Stomach (tissue), 19 donors: ENCODE measurements at places on chromosomes 5 and 9. TPM values are rescaled to one million over a fixed set of nuclear protein-coding genes. Genes with fewer than 3 reads are reported as not detected.

RLN1 gene
- 0.45 TPM for polyA plus RNA-seq

ELOVL7 gene
- polyA plus RNA-seq: 1.6 TPM

CD180 gene
- polyA plus RNA-seq: 0.28 TPM

SUSD3 gene
- 2.9 TPM for polyA plus RNA-seq

SLC36A2 gene
- not detected for polyA plus RNA-seq

COL27A1 gene
- 5.6 TPM for polyA plus RNA-seq

DHX29 gene
- 8.8 TPM for polyA plus RNA-seq

SPINK6 gene
- polyA plus RNA-seq: not detected

MEIKIN gene
- polyA plus RNA-seq: not detected

FAM219A gene
- 4.1 TPM for polyA plus RNA-seq

DNA sequence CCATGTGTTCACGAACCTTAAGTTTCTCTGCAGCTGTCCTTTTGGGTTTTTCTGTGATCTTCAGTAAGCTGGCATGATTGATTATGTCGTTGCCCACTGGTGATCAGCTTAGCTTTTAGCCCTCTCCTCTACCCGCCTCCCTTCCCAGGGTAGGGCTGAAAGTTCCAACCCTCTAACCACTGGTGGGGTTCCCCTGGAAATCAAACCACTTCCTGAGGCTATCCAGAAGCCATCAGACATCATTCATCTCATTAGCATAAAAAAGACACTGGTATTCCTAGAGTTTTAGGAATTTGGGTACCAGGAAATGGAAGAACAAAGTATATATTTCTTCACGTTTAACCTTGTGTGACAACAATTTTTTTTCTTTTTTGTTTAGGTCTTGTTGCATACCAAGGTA is 29.8 kb downstream of the SPIN1 start:
- no peak for DNase-seq

DNA sequence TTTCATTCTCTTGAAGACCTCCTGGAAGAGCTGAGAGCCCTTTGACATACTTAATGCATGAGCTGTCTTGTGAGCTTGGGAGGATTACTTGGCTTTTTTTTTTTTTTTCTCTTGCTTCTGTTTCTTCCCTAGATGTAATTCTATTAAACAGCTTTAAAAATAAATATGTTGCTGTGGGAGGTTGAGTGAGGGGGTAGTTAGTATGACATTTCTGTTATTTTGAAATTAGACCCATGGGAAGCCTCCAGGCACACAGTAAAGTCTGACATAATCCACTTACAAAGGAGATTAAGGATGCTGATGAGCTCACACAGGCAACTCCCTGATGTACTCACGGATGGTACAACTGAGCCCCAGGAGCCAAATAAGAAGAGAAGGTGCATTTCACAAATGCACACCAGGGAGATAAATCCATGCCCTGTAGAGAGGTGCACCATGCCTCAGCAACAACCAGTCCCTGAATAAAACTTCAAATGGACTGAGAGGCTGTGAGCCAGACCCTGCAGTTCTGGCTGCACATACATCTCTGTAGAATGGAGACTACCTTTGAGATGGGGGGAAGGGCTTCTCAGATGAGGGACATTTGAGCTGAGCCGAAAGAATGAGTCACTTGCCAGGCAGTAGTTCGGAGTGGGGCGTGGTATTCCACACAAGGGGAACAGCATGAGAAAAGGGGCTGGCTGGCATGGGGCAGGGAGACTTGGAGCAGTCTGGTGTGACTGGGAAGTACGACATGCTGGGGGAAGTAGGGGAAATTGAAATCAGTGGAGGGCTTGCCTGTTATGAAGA is 68.7 kb downstream of the ACTL7B start:
- DNase-seq: no peak

GRCh38 chr5:55993731-55994494 is 850 bp downstream of the IL6ST start:
- peak; percentile 52 for DNase-seq

DNA sequence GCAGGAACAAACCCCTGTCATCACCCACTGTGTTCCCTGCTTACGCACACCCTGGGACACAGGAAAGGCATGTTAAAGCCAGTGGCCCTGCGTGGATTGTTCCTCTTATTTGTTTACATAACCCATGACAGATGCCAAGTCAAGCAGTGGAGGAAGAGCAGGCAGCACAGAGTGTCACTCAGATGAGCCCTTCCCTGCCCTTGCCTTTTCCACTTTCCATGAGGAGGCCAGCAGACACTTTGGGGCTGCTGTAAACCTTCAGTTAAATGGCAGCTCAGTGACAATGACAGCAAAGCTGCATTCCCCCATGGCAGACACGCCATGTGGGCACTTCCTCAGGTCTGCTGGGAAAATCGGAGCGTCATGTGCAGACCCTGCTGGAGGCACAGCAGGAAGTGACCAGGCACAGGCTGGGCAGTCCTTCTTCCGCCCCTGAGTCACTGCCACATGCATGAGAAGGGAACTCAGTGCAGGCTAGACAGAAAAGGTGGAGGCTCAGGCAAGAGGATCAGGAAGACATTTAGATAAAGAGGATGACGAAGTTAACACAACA is 216.8 kb upstream of the PIK3R1 start:
- DNase-seq: peak; percentile 42

DNA sequence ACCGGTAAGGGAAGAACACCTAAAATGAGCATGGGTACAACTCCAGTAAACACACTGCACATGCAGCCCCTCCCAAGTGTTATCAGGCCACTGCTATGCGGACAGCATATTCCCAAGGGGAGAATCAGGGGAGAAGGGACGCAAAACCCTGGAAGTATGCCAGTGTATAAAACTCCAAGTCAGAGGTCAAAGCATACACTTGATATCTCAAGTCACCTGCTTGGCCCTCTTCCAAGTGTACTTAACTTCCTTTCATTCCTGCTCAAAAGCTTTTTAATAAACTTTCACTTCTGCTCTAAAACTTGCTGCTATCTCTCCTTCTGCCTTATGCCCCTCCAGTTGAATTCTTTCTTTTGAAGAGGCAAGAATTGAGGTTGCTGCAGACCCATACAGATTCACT is 408.1 kb downstream of the HTR1A start:
- DNase-seq: no peak

GRCh38 chr5:14415024-14415697 is 166.4 kb upstream of the OTULINL start:
- no peak for DNase-seq

- DNase-seq: no peak
Measured at GRCh38 chr9:130755377-130756007, 61.9 kb downstream of the EXOSC2 start.

DNA sequence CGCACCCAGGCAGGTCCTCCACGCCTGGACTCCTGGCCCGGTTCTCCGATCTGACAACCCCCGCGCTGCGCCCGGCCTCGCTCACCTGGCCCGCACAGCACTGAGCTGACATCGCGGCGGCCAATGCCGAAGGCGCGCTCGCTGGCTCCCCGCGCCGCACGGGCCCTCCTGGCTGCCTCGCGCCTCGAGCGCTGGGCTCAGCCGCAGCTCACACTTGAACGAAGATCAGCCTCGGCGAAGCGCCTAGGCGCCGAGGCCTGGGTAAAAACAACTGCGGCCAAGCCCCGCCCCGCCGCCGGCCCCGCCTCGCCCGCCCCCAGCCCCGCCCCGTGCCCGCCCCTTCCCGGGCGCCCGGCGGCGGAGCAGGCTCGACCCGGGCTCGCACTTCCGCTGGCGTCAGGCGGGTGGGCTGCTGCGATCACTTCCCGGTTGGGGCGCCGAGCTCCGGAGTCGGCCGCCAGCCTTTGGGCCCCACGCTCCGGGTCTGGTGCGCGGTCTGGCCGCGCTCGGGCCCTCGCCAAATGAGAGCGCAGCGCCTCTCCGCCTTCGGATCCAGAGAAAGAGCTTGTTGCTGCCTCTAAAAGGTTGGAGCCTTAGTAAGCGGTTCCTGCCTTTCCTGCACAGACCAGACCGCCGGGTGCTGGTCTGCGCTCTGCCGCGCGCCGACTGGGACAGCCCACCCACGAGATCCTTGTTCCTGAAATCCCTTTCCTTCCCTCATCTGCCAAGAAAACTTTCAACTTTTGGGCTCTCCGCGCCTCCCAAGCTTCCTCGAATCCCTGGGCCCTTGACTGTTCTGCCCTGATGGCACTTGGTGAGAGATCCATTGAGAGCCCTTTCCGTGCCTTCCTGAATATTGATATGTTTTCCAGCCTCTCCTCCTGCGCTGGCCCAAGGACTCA is at the start of gene SERINC5:
Gene SERINC5, minus strand, starts transcription at position 238 of the 902 bp plus-strand sequence. Its CDS starts 126 bp downstream, at position 112.
- peak; percentile 85 for DNase-seq

- no peak for DNase-seq
Measured at GRCh38 chr5:54520940-54521339, 3.4 kb downstream of the SNX18 start.

DNA sequence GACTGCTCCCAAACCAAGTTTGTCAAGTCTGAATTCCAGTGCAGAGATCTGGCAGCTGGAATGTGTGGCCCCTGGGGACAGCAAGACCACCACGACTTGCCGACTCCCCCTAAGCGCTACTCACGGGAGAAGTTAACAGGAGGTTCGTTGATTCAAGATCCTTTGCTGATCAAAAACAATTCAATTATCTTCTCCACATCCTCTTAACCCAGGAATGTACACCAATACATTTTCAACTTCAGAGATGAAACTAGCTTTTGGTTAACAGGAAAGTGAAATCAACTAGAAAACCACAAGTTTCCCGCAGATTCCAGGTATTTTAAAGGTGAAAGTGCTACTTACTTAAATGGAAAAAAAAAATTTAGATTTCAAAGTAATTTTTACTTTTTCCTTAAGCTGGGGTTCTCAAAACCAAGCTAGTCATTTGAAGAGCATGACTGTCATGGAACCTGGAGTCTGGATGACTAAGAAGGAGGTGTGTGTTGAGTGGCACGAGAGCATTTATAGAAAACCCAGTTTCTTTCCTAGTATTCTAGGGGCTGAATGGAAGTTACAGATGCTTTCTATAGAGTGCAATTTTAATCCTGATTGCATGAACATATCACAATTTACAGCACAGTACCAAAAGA is 257.5 kb upstream of the PANK3 start:
- no peak for DNase-seq

GRCh38 chr9:89835666-89836065 is 230.9 kb downstream of the GADD45G start:
- no peak for DNase-seq

DNA sequence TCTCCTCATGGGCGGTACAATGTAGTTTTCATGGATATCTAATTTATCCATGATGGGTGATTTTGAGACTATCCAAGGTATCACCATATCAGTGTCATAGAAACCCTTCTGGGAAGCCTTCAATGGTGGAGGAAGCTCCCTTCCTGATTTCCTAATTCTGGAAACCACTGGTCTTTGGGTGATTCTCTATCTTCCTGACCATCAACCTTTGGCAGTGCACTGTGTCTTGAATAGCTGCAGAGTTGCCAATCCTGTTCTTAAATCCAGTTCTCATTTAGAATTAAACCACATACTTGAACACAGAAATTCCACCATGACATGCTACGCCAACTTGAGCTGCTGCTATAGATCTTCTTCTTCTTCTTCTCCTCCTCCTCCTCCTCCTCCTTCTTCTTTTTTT is 161.7 kb upstream of the KLF9 start:
- DNase-seq: no peak

DNA sequence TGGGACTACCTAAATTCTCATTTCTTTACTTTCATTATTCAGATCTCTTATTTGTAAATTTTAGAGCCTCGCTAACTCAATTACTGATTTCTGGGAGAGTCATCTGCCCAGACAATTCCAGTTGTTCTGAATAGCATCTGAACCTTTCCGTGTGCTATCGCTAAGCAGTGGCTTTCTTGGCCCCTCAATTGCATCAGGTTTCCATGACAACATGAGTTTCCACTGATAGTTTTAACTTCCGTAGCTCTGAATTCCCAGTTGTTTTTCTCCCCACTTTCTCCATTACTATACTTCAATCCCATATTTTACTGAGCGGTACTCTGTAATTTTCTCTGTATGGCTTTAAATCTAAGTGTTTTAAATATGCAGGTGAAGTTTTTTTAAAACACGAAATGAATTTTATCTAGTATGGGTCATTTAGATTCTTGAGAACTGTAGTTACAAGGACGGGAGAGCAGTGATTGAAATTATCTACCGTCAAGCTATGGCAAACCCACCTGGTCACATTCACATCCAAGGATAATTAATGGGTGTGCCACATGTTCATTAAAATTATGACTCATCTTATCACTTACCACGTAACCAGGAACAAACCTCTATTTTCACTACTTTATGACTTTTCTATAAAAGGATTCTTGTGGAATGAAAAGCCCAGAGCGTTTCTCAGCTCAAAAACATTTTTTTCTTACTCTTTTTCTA is 223.5 kb upstream of the PCSK5 start:
- no peak for DNase-seq

GRCh38 chr5:56973473-56973872 is 21.6 kb upstream of the MIER3 start:
- DNase-seq: no peak

DNA sequence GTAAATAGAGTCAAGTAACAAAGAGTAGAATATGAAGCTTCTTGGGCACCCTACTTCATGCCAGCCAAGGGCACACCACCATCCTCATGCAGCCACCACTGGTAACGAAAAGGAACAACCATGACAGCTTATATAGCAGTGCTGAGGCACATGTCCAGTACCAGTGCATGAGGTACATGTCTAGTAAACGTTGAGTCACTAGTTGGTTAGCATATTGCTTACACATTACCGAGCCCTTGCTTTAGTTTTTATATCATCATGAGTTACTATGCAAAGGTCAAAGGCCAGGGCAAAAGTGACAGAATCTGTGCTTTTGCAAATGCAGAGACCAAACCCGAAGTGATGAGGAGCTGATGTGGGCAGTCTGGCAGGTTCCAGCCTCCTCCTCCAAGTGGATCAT is 147.1 kb upstream of the MAP1B start:
- DNase-seq: no peak

GRCh38 chr9:71941060-71941568 is 29.7 kb downstream of the C9orf85 start:
- no peak for DNase-seq

GRCh38 chr5:147560718-147561331 is 51.0 kb upstream of the DPYSL3 start:
- peak; percentile 37 for DNase-seq

DNA sequence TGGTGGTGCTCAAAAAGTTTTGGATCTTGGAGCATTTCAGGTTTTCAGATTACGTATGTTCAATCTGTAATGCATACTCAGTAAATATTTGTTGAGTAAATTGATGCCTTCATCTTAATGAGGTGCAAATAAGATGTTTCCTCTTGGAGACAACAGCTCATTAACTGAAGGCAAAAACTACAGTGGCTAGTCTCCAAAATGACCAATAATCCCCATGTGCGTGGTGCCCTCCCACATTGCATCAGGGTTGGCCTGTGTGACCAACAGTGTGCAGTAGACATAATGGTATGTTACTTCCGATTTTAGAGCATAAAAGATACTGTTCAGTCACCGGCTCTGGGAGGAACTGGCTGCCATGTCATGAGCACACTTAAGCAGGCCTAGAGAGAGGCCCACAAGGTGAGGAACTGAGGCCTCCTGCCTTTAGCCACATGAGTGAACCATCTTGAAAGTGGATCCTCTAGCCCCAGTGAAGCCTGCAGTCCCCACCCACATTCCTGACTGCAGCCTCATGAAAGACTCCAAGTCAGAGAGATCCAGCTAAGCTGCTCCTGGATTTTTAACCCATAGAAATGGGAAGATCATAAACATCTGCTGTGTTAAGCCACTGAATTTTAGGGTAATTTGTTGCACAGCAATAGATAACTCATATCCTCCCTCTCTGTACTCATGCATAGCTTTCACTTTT is 55.7 kb downstream of the LIFR start:
- no peak for DNase-seq
